ENCODE measurements at places on chromosomes 2 and 18.

GRCh38 chr2:222722327-222722946, 51.0 kb downstream of the MOGAT1 start:
- DNase-seq: no peak

DNA sequence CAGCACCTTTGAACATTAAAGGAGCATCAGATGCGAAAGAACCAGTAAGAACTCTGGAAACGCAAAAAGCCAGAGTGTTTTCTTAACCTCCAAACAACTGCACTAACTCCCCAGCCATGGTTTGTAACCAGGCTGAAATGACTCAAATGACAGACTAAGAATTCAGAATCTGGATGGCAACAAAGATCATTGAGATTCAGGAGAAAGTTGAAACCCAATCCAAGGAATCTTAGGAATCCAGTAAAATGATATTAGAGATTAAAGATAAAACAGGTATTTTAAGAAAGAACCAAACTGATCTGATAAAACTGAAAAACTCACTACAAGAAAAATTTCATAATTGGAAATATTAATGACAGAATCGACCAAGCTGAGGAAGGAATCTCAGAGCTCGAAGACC, 116.7 kb downstream of the PTRHD1 start:
- no peak for DNase-seq

- DNase-seq: no peak
These were observed 1396.3 kb upstream of the CELF4 start for GRCh38 chr18:38961880-38962279.

GRCh38 chr2:133053541-133053940, 383.5 kb upstream of the LYPD1 start:
- no peak for DNase-seq

- DNase-seq: no peak
These were observed 318 bp upstream of the CDC42EP3 start for GRCh38 chr2:37671816-37672103.

DNA sequence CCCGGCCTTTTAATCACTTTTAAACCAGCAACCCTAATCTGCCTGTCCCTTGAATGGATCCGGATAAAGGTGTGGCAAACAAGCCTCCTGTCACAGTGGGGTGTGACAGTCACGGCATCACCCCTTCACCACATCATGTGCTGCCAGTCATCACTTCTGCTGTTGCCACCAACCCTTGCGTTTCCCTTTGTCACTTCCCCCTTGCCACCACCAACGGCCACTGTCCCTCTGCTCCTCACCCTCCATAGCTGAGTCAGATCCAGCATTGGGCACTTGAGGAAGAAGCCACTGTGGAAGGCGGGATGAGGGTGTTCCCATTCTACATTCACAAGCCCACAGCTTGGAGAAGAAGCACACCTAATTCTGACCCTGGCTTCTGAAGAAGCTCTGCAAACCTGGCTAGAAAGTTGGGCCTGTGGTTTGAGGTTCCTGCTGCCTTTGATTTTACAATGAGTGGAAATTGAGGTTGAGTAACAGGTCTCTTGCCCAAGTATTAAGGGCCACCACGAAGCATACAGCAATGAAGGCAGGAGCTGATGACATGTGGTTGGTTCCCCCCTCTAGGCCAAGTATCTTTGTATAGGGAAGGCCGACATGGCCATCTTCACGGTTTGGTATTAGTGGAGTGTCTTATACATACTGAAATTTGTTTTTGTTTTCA, 22.9 kb upstream of the DARS1 start:
- DNase-seq: no peak

- DNase-seq: no peak
These were observed 242.9 kb downstream of the LDLRAD4 start for GRCh38 chr18:13461469-13461868.

- no peak for DNase-seq
These were observed 3.7 kb downstream of the GPR17 start for GRCh38 chr2:127649684-127650040.

Data from activated gamma-delta T cell (primary cell).